ENCODE measurements at places on chromosomes 2 and 18.

DNA sequence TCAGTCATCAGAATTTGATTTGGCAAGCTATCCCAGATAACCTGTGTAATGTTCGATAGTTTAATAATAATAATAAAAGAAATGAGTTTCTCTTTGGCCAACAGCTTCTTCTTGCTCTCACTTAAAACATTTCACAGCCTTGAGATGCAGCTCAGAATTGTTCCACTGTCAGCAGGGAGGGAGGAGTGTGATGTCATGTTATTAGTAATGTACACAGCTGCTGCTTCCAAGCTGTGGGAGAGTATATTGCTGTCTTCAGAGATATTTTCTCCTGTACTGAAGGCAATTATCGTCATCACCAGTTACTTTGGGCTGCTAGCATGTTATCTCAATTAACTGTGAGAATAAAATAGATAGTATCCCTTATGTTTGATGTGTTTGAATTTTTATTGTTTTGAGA is 146.9 kb upstream of the MAP3K20 start:
- DNase-seq: no peak

- no peak for DNase-seq
Observed at GRCh38 chr18:11316546-11316945, 167.2 kb upstream of the PIEZO2 start.

GRCh38 chr2:205471776-205472175 is 210.5 kb upstream of the NRP2 start:
- no peak for DNase-seq

DNA sequence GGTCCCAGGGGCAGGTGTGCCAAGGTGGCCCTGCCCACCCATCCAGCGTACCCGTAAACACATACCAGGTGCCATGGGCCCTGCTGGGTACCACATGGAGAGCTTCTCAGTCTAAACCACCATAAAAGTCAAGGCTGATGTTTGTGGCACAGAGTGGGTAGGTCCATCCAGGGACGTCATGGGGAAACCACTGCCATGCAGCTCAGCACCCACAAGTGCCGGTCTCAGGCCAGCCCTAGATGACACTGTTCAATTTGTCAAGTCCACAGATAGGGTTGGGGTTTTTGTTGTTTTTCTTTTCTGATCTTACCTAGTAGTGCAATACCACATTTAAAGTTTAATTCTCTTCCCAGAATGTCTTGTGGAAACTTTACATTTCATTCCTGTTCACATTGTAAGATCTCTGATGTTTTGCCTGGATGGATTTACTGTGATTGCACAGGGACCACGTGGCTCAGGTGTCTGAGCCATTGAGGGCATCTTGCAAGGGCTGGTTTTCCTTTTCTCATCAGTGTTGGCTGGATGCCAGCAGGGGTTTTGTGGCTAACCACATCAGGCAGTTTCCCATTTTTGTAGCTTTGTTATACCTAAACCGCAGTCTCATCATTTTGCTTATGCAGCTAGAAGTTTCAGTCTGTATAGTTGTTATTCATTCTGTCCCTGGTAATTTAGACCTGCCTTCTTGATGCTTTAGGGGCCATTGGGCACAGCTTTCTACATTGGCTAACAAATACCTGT is 64.7 kb downstream of the STK25 start:
- peak; percentile 78 for DNase-seq

- DNase-seq: no peak
Observed at GRCh38 chr2:136008205-136008865, 22.9 kb upstream of the DARS1 start.

DNA sequence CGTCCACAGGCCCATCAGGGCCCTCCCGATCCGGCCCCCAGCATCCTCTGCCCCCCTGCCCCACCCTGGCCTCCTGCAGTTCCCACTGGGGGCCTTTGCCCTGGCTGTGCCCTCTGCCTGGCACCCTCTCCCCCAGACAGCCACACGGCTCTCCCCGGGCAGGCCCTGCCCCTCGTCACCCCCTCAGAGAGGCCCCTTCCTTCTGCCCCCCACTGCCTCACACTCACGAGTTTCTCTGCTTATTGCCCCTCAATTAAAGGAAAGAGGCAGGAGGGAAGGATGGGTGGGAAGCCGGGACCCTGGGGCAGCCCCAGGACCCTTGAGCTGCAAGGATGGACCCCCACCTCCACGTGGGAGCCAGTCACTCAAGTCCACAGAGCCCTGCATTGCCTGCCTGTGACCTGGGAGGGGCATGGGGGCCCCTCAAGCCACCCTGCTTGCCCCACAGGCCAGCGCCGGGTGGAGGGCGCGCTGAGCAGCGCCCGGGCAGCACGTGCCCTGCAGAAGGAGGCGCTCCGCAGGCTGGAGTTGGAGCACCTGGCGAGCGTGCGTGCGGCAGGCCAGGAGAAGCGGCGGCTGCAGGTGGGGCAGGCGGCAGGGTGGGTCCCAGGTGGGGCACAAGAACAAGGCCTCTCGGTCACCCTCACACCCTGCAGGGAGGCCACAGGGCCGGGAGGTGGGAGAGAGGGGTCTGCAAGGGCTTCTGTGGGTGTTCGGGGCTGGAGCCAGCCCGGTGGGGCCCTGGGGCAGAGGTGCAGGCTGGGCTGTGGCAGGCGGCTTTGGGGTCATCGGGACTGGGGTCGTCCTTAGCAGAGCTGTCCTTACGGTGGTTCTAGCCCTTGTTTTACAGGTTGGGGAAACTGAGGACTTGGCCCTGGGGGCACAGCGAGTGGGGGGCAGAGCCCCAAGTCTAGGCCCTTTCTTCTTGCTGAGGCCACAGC is 30.5 kb upstream of the SNED1 start:
- DNase-seq: no peak

- no peak for DNase-seq
Observed at GRCh38 chr2:5459041-5459440, 233.1 kb upstream of the SOX11 start.

DNA sequence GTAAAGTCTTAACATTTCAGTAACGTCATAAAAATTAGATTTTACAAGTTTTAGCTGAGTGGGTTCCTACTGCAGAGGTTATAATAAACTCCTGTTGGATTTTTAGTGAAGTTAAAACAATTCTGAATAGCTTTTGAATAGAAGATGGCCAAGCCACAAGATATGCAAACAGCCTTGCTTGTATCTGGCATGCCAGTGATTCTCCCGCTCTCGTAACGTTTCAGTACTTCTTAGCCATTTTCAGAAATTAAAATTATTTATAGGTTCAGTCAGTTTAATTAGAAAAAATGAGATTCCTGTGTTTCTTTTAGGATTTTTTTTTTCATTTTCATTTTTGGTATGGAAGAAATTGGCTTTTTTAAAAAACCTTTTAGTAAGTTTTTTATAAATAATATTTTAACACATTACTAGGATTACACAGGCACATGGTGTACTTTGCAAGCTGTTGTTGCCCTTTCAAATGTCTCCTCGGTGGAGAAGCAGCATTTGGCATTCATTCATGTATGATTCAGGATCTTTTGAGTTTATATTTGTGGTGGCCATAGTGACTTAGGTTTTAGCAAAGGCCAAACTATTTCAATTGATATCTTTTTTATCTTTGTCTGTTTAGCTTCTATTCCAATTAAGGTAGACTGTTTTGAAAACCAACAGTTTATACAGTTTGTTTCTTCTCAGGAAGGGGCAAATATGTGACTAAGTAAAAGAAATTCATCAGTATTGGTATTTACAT is 30.6 kb upstream of the RND3 start:
- no peak for DNase-seq

GRCh38 chr2:45096996-45097395 is 87.7 kb upstream of the SIX2 start:
- no peak for DNase-seq

DNA sequence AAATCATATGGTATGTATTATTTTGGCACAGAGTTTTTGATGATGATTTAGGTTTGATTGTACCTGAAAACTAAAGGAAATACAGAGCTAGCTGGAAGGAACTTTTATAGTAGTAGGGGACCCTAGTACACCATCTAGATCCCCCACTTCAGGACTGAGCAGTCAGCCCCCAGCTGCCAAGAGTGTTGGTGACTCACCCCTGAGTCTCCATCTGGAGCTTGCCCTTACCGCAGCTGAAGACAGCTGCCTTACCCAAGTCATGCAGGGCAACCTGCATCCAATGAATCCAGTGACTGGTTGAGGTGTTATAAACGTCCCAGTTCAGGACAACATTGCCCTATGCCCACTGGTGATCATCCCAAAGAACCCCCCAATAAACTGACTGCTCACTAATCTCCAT is 15.3 kb downstream of the PMS1 start:
- no peak for DNase-seq

DNA sequence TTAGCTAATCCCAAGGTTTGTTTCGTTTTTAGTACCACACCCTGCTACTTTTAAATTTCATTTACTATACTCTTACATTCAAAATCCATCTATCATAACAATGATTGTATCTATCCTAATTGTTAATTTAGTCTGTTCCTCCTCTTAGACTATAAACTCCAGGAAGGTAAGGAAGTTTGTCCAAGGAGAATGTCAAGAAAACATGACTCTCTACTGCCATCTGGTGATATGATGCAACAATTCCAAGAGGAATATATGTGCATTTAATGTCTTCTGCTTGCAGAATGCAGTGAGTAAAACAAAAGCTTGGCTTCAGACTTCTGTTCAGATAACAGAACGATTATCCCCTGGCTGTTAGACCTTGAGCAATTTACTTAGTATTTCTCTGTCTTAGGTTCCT is 1267.1 kb downstream of the LRP1B start:
- no peak for DNase-seq

- no peak for DNase-seq
Observed at GRCh38 chr2:235935773-235936172, 232.4 kb downstream of the GBX2 start.

DNA sequence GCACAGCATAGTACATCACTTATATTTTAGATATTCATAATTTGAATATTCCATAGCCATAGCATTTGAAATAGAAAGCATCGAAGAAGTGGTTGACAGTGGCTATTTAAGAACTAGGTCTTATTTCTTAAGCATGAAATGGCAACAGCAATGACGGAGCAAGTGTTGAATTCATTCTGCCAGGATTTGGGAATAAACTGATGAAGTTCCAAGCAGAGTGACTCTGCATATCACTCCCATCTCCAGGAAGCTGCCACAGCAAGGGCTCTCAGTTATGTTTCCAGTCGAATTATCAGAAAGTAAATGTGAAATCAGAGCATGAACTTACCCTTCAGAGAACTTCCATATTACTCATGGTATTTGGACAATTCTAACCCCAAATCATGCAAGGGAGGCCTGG is 208.1 kb downstream of the IKZF2 start:
- no peak for DNase-seq

DNA sequence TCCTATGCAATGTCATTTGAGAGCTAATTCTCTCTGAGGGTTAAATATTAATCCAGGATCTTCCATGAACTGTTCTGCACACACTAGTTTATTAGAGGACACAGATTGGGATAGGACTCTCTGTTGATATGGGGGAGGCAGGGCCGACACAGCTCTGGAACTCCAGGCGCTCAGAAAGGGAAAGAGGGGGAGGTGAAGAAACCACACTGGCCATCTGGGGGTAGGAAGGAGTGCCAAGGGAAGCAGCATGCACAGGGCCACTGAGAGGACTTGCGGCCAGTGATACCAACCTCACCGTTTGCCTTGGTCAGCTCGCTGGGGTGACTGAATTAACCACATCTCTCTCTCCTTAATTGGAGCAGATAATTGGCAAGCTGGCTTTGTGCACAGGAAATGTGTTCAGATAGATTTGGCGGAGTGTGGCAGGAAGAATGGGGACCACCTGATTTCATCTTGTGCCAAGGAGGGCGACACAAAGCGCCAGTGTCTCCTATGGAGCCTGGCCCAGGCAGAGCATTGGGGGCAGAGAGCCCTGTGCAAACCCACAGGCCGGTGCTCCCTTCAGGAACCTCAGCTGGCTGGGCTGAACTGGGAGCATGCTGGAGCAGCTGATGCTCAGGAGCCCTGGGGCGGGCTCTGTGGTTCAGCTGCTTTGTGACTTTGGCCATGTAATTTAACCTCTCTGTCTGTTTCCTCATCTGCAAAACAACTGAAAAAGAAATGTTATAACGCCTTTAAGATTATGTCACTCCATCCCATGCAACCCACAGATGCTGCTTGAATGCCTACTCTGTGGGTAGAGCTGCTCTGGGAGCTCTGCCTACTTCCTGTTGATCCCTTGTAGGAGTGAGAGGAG is 114.7 kb upstream of the STON1 start:
- no peak for DNase-seq

GRCh38 chr2:188235364-188235763 is 56.3 kb upstream of the GULP1 start:
- no peak for DNase-seq

GRCh38 chr2:153819501-153819900 is 52.2 kb upstream of the GALNT13 start:
- DNase-seq: no peak

DNA sequence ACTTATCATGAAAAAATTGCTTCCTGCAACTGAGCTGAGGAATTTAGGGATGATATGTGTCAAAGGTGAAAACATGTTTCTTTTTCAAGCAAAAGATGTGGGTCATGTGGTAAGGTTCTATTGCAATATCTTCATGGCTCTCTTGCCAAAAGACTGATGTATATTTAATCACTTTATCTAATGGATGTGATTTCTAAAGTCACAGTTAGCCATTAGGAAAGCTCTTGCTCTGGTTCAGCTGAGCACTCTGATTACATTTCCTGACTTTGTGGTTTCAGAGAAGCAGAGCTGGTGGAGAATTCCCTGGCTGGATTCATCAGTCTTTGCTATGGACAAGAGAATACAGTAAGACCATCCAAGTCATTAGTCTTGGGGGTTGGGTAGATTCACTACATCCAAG is 24.4 kb downstream of the SCN9A start:
- no peak for DNase-seq

DNA sequence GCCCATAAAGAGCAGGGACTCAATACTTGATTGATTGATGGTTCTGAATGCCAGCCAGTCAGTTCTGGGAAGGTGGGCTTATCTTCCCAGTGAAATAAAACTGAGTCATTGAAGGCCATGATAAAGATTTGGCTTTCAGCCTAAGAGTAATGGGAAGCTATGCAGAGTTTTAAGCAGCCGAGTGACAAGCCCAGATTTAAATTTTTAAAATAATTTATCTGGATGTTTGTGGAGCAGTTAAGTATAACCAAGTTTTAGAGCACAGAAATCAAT is 122.8 kb downstream of the RAPGEF4 start:
- no peak for DNase-seq

- DNase-seq: no peak
Observed at GRCh38 chr2:158677542-158677941, 117.6 kb upstream of the DAPL1 start.

- no peak for DNase-seq
Observed at GRCh38 chr2:122414902-122415301, 659.5 kb downstream of the TSN start.

- no peak for DNase-seq
Observed at GRCh38 chr18:61851940-61852451, 40.8 kb downstream of the RNF152 start.

DNA sequence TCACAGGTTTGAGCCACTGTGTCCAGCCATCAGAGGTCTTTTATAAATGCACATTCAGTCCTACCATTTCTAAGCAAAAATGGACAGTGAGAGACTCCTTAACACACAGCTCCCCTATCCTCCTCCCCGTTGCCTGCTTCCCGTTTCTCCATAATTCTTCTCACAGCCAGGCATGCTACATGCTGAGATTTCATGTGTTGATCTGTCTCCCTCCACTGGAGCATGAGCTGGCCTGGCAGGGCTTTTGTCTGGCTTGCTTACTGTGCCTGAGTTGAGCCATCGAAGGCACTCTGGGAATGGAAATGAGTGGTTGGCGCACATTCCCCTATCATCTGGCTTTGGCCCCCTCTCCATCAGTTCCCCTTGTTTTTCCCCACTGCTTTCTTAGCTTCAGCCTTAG is 413.5 kb downstream of the PTPRM start:
- DNase-seq: no peak

Measured in NCI-H2107 (cell line).